Nephron progenitor cell (in vitro differentiated cells): ENCODE measurements at places on chromosomes 6 and 20.

DNA sequence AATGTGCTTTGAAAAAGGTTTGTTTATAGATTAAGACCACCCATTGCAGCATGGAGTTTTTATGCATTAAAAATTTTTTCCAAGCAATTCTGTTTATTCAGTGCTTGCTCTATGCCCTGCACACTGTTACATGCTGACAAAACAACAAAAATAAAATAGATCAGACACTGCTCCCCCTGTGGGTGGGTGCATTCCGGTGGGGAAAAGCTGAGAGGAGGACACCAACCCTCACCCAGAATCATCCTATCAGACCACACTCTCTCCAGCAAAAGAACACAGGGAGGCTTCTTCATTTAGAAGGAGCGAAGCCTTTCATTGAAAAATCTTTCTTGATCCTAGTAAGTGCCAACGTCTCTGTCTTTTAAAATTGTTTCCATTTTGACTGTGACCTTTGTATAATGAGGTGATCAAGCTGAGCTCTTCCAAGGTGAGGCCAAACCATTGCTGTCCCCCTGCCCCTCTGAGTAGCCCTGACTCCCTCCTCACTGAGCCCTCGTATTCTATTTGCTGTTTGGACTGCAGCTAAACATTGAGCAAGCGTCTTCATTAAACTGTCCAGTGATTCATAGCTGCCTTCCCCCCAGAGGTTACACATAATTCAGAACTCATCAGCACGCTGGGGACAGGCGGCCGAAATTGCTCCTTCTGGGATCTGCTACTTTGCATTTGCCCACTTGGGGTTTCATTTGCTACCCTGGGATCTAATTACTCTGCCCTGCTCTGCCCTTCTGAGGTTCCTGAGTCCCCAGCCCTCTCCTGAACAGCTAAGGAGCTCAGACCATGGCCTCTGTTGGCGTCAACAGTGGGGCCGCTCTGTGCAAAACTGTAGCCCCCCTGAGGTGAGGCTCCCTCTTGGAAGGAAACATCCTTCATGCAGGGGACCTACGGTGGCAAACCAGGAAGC, 102.4 kb downstream of the F13A1 start:
- DNase-seq: peak; percentile 16

GRCh38 chr6:75656479-75656878, 54.8 kb downstream of the SENP6 start:
- DNase-seq: no peak

DNA sequence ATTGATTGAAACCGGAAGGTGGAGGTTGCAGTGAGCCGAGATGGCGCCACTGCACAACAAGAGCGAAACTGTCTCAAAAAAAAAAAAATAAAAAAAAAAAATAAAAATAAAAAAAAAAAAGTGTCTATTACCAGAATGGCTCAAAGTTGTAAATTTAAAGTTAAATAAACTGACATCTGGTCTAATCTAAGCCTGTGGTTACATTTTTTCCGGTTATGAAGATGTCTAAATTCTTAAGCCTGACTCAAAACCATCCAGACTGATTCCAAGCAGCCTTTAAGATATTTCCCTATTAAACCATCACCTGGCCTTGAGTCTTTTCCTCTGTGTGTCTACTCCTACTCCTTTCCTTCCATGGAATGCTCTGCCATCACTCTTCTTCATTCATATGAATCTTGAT, 371.7 kb upstream of the RUNX2 start:
- DNase-seq: no peak

DNA sequence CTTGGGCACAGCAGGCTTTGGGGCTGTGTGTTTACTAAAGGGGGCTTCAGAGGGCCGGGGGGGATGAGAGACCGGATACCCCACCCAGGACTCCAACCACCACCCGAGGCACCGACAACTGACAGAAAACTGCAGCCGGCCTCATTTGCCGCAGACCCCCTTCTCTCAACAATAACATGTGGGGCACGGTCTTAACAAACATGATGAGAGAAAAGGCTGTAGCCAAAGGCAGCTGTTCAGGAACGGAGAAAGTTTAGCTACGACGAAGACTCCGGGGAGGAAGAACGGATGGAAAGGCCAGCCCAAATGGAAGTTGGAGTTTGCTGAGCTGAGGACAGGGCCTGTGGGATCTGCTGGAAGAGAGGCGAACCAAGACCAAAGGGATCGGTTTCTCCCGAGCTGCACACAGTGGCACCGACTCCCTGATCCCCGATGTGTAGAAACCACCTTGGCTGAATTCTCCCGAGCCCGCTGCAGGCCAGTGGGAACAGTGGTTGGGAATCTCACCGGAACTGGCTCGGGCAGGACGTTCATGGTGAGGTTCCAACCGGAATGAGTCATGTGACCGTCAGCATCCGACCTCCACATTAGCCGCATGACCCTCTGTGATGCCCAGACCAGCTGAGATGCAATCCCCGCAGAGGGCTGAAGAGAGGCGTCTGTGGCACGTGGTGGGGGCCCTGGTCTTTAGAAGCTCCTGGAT, 359.3 kb downstream of the TAF4 start:
- DNase-seq: no peak

DNA sequence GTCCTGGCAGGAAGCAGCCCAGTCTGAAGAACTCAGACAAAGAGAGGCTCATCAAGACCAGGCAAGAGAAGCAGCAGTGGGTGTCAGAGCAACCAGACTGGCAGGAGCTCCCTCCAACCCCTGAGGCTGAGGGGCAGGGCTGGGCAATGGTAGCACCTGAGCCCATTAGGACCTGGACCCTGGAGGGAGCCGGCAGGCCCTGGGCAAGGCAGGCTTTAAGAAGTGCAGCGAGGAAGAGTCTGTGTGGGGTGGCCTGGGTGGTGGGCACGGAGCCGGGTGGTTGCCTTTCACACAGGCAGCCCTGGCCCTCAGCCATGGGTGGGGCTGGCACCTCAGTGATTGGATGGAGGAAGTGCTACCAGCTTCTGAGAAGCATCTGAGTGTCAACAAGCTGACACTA, 33.1 kb upstream of the IRF4 start:
- DNase-seq: no peak

GRCh38 chr6:32430179-32430578, 9.5 kb upstream of the HLA-DRA start:
- DNase-seq: no peak

- DNase-seq: no peak
Observed at GRCh38 chr6:165931675-165932074, 236.0 kb downstream of the TBXT start.

DNA sequence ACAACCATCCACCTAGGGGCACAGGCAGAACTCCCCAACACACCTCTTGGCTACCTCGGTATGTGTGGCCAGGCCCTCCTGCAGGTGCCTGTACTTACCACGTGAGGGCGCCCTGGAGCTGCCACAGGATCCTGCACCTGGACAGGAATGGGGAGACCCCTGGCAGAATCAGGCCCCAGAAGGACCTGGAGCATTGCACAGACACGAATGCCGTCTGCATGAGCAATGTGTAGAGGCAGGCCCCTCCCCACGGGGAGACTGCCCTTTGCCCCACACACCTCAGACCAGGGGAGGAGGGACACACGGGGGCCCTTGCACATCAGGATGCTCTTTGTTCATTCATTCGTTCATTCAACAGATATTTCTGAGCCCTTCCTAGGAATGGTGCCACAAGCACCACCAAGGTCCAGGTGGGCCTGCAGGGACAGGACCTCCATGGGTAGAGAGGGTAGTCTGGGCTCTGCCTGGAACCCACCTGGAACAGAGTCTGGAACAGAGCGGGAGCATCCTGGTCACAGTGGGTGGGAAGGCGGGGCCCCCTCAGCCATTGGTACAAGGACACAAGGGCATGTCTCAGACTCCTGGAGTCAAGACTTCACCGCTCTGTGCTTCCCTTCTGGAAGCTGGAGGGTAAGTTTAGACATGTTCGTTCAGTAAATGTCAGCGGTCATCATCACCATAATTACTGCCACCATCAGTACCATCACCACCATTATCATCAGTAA, 32.3 kb downstream of the YTHDF1 start:
- peak; percentile 72 for DNase-seq

- no peak for DNase-seq
Observed at GRCh38 chr20:433300-433975, 25.3 kb downstream of the RBCK1 start.

GRCh38 chr6:82904860-82905259, 160.8 kb downstream of the UBE3D start:
- no peak for DNase-seq

DNA sequence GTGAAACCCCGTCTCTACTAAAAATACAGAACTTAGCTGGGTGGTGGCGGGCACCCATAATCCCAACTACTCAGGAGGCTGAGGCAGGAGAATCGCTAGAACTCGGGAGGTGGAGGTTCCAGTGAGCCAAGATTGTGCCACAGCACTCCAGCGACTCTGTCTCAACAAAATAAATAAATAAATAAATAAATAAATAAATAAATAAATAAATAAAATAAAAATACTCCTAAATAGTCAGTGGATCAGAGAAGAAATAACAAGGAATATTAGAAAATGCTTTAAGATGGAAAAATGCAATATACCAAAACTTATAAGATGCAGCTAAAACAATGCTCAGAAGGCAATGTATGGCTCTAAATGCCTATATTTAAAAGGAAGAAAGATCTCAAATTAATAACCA, 39.0 kb upstream of the SASH1 start:
- DNase-seq: no peak

GRCh38 chr20:25227317-25227831, 20.5 kb upstream of the PYGB start:
- DNase-seq: no peak

- DNase-seq: no peak
Observed at GRCh38 chr20:6802227-6802626, 34.7 kb downstream of the BMP2 start.

GRCh38 chr6:13038315-13038714, 290.0 kb downstream of the TBC1D7 start:
- DNase-seq: no peak

DNA sequence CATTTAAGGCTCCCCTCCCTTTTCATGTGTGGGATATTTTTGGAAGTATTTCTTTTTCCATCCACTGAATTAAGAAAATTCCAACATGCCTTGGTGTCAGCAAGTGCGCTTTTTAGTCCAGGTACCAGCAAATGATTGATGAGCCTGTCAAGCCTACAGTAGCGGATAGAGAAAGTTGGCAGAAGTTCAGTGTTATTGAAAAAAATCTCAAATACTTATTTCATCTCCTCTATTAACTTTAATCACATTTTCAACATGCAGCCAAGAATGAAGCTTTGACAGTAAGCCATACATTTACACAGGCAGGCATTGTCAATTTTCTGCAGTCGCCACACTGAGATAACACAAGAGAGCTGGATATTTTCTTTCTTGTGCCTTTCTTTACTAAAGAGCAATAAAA, 50.4 kb downstream of the BLOC1S5 start:
- no peak for DNase-seq

- no peak for DNase-seq
Observed at GRCh38 chr6:81759782-81760181, 7.3 kb upstream of the TENT5A start.

DNA sequence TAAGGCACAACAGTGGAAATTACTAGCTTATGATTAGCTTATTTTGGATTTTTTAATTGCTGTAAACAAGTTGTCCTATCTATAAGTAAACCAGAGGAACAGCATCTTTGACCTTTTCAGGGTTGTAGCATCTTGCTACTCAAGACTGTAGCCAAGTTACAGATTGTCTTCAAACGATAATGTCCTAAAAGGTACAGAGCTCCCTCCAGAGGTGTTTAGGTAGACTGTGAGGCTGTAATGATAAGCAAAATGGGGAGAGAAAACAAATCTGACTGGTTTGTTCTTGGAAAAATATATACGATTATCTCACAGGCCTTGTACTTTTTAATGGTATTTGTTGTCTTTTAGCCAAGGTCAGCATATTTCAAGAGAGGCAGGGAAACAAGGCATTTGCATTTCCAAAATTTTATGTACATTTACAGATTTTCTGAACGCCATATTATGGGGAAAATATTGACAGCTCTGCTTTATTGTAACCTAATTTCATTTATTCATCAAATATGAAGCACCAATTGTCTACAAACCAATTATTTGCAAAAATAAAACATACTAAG, 273.4 kb downstream of the MEI4 start:
- DNase-seq: no peak

DNA sequence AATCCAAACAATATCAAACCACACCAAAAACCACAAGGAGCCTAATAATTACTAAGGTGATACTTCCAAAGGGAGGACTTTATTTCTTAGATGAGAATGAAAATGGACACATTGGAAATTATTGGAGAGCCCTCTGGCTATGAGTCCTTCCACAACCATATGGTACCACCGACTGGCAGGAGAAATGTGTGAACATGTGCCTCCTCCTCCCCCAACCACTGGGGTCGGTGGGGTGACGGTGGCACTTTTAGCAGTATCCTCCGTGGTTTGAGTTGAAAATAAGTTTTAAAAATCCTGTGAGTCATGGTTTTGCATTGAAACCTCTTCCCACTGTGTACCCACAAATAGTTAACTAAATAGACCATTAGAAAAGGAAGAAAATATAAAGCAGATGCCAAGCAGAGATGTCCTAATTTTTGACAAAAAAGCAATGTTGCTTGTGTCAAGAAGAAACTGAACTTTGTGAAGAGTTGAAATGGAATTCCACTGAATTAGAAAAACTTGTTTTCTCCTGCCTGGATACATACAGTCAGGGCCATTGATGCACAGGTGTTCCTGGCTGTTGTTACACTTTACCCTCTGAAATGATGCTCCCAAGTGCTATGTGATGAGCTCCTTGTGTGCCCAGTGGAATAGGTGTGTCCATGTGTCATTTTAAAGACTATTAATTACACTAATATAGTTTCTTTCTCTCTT, 3.2 kb downstream of the EDN1 start:
- no peak for DNase-seq

DNA sequence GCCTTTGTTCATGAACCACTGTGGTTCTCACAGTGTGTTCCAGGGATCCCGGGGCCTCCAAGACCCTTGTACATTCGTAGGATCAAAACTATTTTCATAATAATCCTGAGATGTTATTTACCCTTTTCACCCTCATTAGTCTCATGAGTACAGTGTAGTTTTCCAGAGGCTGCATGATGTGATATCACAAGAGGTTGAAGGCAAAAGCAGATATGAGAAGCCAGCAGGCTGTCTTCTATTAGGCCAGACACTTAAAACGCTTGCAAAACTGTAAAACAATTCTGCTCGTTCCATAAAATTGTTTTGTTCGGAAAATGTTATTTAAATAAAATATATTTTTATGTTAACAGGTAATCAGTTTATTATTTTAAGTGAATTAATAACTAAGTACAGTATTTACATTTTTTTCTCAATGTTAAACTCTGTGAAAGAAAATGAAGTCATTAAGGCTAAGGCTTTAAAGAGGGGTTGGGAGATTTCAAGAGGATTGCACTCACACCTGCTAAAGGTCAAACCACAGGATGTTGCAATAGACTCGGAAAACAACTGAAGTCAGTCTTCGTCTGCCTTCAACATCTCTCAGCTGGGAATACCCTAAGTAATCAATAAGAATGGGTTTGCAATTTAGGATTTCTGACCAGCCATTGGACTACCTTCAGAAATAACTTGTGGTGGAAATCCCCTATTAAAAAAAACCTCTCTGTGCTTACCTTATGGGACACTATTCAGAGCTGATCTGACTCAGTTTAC, 474.2 kb downstream of the KIF16B start:
- no peak for DNase-seq

- DNase-seq: no peak
Observed at GRCh38 chr6:34114695-34115402, 31.0 kb downstream of the GRM4 start.

- DNase-seq: no peak
Observed at GRCh38 chr6:139587469-139587868, 213.0 kb upstream of the CITED2 start.
